Fibroblast of lung (primary cell): ENCODE measurements at places on chromosomes 5 and 9.
A peak's percentile ranks its signal among the peaks of the same experiment; 100 is the strongest.

DNA sequence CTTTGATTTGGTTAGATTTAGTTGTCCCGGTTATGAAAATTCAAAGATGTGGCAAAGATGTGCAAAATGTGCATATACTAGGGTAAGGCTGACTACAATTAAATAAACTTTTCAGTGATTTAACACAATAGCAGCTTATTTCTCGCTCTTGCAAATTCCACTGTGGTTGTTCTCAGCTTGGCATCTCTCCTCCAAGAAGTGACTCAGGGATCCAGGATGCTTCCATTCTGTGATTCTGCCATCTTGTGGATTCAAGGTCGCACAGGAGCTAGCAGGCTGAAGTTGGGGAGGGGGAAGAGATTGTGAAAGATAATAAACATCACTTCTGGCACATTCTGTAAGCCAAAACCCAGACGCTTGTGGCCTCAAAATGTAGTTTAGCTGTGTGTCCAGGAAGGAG lies 60.1 kb upstream of the TGFBR1 start:
- DNase-seq = peak; percentile 15

GRCh38 chr9:71774920-71775319 lies 6.6 kb upstream of the CEMIP2 start:
- DNase-seq = no peak

- DNase-seq = no peak
Observed at GRCh38 chr9:104934691-104935500, 6.9 kb upstream of the ABCA1 start.

- no peak for DNase-seq
Observed at GRCh38 chr5:128636361-128636760, 98.3 kb upstream of the FBN2 start.

DNA sequence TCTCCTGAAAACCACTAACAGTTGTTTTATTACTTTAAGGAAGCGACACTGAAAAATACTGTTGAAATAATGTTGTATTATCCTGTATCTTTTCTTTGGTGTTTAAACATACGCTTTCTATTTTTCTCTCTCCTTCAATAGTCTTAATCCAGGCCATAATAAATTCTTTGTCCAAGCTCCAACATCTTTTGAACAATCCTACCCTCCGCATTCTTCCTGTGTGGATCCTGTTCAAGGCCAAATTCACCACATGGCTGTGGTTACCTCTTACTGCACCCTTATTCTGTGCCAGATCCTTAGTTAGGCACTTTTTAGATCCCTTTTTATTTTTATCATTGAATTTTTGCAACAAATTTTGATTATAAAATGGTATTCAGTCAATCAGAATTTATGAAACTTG lies 1691.5 kb downstream of the MAT2B start:
- DNase-seq = no peak

DNA sequence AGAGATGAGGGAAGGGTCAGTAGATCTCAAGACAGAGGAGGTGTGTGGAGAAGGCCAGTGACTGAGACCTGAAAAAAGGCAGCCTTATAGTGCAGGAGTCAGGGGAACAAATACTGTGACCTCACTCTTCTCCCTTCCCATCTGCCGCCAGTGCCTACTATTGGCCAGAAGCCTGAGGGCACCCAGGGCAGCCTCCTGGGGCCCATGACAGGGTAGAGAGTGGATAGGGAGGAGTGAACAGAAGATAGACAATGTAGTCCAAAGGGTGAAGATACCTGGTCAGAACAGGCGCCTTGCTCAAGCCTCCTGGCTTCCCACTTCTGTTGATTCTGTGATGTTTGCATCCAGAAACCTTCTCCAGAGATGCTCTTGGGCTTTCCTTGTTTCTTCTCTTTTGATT lies 196.7 kb downstream of the PBX3 start:
- DNase-seq = no peak

DNA sequence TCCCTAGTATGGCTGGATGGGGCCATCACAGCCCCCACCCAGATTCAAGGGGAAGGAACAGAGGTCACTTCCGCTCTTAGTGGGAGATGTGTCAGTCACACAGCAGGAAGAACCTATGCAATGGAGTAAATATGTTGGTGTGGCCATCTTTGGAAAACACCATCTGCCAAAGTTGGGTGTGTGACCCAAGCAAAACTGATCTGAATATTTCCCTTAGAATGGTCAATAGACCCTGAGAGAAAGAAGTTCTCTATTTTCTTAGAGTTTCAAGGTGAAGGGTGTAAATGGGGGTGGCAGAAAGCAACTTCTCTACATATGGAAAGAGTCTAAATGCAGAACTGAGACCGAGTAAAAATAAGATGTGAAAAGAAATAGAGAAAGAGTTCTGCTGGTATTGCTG lies 212.7 kb downstream of the ESM1 start:
- DNase-seq = no peak

DNA sequence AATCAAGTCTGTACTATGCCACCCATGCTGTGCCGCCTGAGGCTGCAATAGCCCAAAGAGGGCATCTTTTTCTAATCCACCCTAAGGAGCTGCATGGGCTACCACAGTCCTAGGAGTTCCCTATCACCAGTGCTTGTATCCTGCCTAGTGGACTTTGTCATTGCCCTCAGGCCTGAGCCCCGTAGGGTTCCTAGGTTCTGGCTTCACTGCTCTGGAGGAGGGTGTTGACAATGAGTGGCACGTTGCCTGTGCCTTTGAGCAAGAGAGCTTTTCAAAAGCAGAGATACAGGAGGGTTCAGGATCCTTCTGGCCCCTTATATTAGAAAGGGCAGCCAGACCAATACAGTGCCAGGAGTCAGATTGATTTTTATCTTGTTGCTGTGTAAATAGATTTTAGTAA lies 93.0 kb downstream of the PRDM6 start:
- DNase-seq = no peak

- no peak for DNase-seq
Observed at GRCh38 chr5:2895196-2895595, 143.7 kb upstream of the IRX2 start.
